SK-N-DZ (cell line): ENCODE measurements at places on chromosomes 1 and 21.

GRCh38 chr1:246776923-246777322 lies 52.7 kb downstream of the SCCPDH start:
- no peak for DNase-seq

- DNase-seq: no peak
Observed at GRCh38 chr1:203492082-203492747, 1.7 kb upstream of the OPTC start.

DNA sequence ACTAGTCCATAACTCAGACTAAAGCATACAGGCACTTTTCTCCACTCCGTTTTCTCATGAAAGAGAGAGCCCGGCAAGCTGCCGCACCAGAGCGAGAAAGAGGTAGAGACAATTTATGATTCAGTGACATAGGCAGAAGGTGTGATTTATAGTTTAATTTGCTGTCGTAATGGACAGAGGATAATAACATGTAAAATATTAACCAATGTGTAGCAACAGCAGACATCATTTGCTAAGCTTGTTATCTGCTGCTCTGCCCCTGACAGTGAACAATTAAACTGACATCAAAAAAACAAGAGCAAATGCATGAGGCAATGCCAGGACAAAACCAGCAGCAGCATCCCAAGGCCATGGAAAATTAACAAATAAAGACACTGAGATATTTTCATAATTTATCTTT lies 214.0 kb downstream of the ATG4C start:
- no peak for DNase-seq

GRCh38 chr1:226702318-226702956 lies 36.6 kb downstream of the ITPKB start:
- DNase-seq: no peak
